Ascending aorta (tissue), 2 donors: ENCODE measurements at places on chromosomes 16 and 17.

DNA sequence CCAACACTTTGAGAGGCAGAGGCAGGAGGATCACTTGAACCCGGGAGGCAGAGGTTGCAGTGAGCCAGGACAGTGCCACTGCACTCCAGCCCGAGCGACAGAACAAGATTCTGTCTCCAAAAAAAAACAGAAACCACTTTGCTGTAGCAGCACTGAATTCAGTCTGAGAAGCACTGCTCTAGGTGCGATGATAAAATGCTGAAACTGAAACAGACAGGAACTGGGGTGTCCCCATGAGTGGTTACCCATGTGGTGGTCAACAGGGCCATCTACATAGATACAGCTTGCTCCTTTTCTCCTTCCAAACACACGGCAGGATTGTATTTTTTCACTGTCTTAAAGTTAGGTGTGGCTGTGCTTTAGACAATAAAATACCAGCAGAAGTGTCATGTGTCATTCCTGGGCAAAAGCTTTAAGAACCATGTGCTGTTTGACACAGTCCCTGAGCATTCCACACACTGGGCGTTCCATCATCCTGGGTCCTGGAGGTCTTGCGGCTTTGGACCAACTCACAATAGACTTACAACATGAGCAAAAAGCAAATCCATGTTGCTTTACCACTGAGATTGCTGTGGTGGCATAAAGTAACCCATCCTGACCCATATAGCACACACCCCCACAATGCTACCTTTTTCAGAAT, 11.5 kb downstream of the GAS7 start:
- H3K4me3 ChIP-seq = no peak overlapping the region
- no peak for DNase-seq
- no peaks in the 10 kb centered on the region for H3K27me3 ChIP-seq
- no peak overlapping the region for H3K27ac ChIP-seq
- no peaks in the 10 kb centered on the region for H3K36me3 ChIP-seq

DNA sequence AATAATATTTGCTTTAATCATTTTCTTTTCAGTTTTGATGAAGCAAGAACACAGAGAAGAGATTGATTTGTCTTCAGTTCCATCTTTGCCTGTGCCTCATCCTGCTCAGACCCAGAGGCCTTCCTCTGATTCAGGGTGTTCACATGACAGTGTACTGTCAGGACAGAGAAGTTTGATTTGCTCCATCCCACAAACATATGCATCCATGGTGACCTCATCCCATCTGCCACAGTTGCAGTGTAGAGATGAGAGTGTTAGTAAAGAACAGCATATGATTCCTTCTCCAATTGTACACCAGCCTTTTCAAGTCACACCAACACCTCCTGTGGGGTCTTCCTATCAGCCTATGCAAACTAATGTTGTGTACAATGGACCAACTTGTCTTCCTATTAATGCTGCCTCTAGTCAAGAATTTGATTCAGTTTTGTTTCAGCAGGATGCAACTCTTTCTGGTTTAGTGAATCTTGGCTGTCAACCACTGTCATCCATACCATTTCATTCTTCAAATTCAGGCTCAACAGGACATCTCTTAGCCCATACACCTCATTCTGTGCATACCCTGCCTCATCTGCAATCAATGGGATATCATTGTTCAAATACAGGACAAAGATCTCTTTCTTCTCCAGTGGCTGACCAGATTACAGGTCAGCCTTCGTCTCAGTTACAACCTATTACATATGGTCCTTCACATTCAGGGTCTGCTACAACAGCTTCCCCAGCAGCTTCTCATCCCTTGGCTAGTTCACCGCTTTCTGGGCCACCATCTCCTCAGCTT, 45.0 kb downstream of the ESRP2 start:
- H3K4me3 ChIP-seq = no peak overlapping the region
- peaks cover 39% of the 10 kb centered on the region for H3K36me3 ChIP-seq
- H3K4me1 ChIP-seq = no peaks in the 10 kb centered on the region
- no peak overlapping the region for H3K27ac ChIP-seq

GRCh38 chr16:1117176-1117900, 21.3 kb upstream of the C1QTNF8 start:
- no peaks in the 10 kb centered on the region for H3K4me1 ChIP-seq
- no peak overlapping the region for H3K4me3 ChIP-seq
- no peaks in the 10 kb centered on the region for H3K36me3 ChIP-seq

DNA sequence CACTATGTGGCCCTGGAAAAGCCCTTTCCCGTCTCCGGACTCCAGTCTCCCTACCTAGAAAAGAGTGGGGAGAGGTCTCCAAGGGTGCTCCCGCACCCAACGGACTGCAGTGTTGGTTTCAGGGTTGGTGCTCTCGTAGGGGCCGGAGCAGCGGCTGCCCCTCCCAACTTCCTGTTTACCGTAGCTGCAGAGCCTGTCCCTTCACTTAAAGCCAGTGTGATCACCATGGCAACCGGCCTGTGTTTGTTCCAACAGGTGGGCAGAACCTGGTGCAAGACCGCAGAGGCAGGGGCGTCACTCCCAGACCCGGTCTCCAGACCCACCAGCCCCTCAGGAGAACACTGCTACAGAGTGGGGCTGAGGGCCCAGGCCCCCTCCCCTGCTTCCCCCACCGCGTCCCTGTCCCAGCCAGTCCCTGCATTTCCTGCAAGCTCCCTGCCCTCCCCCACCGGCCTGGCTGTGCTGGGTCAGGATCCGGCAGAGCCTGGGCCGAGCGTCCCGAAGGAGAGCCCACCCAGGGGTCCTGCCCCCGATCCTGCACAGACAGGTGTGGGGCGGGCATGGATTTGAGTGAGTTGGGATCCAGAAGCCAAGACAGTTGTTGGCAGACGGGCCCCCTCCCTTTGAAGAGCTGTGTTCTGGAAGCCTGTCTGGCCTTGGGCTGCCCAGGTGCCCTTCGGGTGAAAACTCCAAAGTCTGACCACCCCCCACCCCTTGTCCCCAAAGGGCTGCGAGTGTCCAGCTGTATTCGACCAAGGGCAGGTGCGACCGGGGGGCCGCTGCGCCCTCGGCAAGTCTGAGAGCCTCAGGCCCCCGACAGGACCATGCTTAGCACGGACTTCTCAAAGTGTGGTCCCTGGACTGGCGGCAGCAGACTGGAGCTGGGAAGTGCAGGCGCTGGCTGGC, 1.5 kb upstream of the BAIAP3 start:
- H3K27ac ChIP-seq = no peak overlapping the region
- peak; percentile 81 for DNase-seq
- H3K4me3 ChIP-seq = peak overlapping the region; percentile 35
- no peaks in the 10 kb centered on the region for H3K36me3 ChIP-seq
- H3K27me3 ChIP-seq = peaks cover 29% of the 10 kb centered on the region

- no peak overlapping the region for H3K4me3 ChIP-seq
- peaks cover 14% of the 10 kb centered on the region for H3K4me1 ChIP-seq
- no peak for DNase-seq
- H3K36me3 ChIP-seq = no peaks in the 10 kb centered on the region
Measured at GRCh38 chr16:83717814-83718213, 90.0 kb upstream of the HSBP1 start.

- no peaks in the 10 kb centered on the region for H3K27me3 ChIP-seq
- H3K27ac ChIP-seq = no peak overlapping the region
- no peaks in the 10 kb centered on the region for H3K36me3 ChIP-seq
- DNase-seq = no peak
Measured at GRCh38 chr16:82563401-82563800, 63.4 kb upstream of the CDH13 start.
